ENCODE measurements at places on chromosomes 16 and 17.

DNA sequence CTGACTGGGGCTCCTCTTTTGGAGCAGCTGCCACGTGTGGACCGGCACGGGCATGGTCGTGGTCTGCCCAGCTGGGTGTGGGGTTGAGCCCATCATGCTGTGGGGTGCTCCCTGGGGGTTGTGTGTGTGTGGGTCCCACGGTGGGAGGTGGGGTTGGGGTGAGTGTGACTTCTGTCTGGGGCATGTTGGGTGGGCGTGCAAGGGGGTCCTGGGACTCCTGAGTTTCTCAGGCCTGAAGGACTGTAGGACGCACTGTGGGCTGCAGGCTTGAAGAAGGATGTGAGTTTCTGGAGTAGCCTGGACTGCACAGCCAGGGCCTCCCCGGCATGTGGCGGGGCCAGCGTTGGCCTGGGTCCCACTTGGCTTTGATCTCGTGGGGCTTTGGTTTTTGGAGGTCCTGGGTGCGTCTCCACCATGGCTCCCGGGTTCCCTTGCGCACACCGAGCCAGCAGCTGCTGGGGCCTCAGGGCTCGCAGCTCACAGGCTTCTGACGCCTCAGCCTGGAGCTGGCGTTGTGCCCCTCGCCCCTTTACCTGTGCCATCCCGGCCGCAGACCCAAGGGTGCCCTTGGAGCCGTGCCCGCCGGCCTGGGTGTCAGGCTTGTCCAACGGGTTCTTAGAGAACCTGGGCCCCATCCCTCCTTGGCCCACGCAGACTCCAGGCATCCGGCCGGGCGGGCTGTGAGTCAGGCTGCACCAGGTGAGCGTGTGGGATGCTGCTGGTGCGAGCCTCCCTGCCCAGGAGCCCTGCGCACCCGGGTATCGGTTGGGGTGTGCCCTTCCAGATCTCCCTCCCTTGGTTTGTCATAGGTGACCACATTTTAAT is 34.4 kb upstream of the ZNF750 start:
- no peak for DNase-seq

- no peak for DNase-seq
Observed at GRCh38 chr16:30066761-30067583, 1.4 kb downstream of the ALDOA start.

DNA sequence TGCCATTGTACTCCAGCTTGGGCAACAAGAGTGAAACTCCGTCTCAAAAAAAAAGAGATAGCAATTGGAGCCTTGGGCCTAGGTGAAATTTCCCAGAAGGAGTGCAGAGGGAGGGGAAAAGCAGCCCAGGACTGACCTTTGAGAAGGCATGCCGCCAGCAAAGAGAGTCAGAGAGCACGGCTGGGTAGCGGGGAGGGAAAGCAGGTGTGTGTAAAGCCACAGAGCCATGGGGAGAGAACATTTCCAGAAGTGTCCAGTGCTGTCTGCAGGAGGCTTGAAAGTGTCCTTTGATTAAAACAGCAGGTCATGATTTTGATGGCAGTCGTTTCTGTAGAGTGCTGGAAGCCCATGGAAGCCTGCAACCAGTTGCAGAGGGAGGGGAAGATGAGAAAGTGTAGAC is 8.1 kb downstream of the C16orf54 start:
- DNase-seq = no peak

GRCh38 chr17:76422406-76422805 is 30.5 kb downstream of the UBE2O start:
- DNase-seq = peak; percentile 16

DNA sequence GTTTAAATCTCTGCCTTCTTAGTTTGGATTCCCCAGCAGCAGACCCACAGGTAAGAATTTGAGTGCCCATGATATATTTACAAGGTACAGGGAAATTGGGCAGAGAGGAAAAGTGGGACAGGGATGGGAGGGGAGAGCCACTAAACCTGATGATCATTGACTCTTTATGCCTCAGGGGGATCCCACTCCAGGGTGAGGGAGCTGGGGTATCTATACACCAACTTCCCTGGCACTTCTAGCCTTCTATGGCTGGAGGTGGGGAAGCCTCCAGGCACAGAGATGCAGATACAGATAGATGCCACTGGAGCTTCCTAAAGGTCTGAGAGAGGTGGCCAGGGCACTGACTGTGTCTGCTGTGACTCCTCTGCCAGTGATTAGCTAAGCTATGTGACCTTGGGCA is 256.4 kb downstream of the KATNIP start:
- DNase-seq = no peak

DNA sequence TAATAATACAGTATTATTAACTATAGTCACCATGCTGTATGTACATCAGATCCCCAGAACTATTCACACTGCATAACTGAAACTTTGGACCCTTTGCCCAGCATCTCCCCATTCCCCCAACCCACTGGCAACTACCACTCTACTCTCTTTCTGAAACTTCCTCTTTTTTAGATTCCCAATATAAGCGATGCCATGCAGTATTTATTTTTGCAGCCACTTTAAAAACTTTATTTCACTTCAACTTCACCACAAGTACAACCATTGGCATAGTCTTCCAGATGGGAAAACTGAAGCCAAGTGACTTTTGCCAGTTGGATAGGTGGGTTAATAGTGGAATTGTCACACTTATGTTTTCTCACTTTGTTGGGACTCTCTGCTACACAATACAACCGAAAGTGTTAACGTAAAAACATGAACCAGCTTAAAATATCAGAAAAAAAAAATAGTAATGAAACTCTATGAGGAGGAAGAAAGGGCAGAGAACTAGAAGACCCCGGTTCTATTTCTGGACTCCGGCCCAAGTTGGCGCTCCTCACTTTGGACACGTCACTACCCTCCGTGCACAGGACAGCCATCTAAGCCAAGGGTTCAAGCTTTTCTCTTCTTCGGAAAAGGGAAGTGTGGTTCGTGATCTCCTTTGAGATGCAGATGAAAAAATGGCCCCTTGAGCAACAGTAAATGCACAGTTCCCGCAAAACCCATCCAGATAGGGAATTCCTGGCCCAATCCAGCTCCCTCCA is 743 bp downstream of the SHCBP1 start:
- DNase-seq = no peak

GRCh38 chr17:66965801-66966262 is 1.3 kb downstream of the CACNG4 start:
- DNase-seq = no peak

DNA sequence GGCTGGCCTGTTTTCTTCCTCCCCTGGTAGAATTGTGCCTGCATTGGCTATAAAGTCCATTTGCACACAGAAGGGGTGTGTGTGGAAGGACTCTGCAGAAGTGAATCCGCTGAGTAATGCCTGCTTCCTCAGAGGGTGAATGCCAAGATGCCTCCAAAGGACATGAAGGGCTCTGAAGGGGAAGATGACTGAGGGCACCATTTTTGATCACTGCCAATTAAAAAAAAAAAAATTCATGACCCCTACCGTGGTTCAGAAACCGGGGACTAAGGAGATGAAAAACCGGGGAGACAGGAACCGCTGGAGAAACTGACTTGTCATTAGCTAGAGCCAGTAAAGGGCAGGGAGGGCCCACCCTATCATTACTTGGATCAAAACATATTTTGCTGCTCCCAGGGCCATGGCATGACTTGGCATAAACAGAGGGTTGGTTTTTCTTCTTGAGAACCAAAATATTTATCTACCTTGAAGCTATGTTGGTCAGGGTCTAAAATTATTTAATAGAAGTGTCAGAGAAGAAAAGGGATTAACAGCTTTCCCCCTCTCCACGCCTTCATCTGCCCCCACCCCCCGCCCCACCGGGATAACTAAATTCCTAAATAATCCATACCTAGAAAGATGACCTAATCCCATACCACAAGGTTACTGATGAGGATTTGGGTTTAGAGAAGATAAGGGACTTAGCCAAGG is 3.6 kb upstream of the USP7 start:
- no peak for DNase-seq

DNA sequence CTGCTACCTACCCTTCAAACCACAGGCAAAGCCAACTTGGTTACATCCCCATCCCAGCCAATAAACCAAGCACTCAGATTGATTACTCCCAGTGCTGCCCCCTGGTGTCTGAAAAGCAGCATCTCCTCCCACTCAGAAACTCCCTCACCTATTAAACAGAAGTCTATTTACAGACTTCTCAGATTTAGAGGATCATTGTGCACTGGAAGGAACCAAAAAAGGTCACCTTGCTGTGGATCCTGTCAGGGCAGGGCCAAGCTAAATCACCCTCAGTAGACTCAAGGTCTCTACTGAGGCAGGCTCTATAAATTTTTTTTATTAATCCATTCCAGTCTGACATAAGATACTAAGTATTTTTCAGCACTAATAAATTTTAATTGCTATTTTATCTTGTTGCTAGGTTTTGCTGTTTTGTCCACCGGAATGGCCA is 17.6 kb downstream of the HIGD1B start:
- peak; percentile 81 for DNase-seq

DNA sequence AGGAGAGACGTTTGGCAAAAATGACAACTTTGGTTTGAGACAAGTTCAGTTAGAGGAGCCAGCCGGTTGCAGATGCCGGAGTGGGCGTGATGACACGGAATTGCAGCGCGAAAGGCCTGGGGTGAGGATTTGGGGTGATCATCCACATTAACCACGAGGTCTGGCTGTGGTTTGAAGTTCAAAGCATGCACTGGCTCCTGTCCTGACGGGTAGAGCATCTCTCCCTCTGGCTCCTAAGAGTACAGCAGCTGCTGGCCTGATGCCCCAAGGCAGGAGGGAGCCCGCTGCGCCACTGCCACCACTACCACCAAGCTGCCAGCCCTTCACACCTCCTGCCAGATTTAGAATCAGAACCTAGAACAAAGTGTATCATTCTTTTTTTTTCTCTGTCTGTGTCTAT is 3.7 kb downstream of the RHBDL3 start:
- DNase-seq = peak; percentile 84

GRCh38 chr17:4375039-4375748 is 8.7 kb upstream of the UBE2G1 start:
- no peak for DNase-seq

GRCh38 chr16:138049-138417 is 440 bp downstream of the NPRL3 start:
- DNase-seq = no peak

DNA sequence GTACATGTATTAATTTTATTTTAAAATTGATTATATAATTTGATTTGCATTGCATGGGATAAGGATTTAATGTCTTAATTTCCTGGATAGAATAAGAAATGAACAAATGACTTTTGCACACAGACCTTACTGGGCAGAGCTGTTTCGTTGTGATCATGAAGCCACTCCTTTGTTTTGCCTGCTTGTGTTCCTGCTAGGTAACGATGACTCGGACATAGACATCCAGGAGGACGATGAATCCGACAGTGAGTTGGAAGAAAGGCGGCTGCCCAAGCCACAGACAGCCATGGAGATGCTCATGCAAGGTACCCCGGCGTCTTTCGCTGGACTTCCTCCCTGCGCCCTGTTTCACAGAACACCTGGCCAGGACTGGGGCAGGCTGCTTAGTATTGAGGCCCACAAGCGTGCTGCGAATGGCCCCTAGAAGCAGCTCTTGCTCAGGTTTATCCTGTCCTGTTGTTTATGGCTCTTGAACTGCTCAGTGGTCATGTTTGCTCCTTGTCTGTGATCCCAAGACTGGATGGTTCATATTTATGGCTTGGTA is 29.6 kb downstream of the CLUAP1 start:
- DNase-seq = no peak

DNA sequence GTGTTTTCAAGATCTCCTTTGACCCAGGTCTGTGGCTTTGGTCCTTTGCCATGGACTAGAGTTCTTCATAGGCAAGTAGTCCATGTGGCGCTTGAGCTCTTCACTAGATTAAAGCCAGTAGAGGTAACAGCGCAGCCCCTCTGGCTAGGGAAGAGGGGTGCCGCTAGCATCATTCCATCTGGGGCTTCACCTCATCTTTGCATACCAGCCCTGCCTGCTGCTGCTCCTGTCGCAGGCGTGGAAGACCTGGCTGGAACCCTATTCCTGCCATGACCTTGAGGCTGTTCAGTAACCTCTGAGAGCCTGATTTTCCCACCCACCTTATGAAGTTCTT is 198.4 kb downstream of the MSI2 start:
- no peak for DNase-seq

DNA sequence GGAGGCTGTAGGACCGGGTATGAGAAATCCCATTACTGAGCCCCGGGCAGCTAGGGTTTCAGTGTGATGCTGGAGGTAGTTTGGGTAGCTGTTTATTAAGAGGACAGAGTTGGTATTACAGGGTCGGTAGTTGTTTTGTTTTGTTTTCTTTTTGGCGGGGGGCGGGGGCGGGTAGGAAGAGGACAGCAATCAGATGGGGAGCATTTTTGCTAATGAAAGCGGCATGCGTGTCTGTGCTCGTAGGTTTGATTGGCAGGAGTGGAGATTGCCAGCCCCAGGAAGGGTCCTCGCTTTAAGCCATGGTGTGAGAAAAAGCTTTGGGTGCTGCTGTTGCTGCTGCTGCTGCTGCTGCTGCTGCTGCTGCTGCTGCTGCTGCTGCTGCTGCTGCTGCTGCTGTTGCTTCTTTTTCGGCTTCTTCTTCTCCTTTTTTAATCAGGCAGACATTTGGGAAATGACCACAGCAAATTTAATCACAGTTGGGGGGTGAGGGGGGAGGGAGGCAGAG is 498.5 kb upstream of the ZFHX3 start:
- no peak for DNase-seq

DNA sequence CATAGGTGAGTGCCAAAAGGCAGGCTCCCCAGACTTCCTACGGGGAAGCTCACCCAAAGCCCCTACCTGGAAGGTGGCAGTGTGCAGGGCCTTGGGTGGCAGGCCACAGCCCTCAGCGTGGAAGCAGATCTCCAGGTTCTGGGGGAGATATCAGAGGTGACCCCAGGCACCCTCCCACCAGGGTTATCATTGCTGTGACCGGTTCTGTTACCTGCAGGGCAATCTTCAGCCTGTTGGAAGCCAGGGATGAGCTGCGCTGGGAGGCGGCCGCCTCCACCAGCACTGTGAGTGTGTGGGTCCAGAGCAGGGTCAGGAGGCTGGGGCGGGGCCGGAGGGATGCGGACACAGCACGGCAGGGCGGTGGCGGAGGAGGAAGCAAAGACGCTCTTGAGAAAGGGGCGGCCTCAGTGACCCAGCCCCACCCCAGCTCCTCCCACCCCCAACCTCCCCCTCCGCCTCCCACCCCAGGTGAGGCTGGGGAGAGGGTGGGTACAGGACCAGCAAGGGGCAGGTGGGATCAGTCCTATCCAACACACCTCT is 13.1 kb downstream of the UNC13D start:
- no peak for DNase-seq

Data from dorsolateral prefrontal cortex (tissue), 122 donors.